Sigmoid colon (tissue), 7 donors: ENCODE measurements at places on chromosomes 4 and X.

GRCh38 chrX:46624090-46624786 is 50.7 kb downstream of the CHST7 start:
- DNase-seq: no peak

DNA sequence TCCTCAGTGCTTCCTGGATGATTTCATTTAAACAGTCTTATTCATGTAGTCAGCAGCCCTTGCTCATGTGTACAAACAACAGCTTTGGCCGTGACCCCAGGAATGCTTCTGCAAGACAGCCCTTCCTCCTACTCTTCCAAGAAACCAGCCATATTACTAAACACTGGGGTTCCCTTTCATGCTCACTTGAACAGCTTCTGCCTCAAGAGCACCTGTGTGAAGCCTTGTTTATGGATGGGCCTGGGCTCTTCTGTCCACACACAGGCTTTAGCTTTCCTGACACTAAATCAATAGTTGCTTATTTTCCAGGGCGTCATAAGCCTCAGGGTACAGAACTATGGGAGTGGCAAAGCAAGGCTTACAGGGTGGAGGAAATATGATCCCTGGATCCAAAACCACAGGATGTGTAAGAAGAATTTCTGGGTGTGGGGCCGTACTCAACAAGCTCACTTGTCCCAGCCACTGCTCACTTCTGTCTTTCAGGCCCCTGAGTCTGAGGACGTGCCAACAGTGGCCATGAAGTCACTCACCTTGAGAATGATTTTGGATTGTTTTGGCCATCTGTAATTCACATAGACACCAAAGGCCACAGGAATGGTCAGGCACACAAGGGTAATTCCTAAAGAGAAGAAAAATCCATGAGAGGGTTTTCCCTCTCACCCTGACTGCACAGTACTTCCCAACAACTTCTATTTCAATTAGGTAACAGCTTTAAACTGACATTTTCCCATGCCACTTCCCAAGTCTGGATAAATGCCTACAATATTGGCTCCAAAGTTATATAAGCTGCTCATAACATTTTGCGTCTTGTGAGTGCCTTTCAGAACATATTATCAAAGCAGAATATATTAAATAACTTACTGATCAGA is 17.7 kb downstream of the SLC10A6 start:
- no peak for DNase-seq

DNA sequence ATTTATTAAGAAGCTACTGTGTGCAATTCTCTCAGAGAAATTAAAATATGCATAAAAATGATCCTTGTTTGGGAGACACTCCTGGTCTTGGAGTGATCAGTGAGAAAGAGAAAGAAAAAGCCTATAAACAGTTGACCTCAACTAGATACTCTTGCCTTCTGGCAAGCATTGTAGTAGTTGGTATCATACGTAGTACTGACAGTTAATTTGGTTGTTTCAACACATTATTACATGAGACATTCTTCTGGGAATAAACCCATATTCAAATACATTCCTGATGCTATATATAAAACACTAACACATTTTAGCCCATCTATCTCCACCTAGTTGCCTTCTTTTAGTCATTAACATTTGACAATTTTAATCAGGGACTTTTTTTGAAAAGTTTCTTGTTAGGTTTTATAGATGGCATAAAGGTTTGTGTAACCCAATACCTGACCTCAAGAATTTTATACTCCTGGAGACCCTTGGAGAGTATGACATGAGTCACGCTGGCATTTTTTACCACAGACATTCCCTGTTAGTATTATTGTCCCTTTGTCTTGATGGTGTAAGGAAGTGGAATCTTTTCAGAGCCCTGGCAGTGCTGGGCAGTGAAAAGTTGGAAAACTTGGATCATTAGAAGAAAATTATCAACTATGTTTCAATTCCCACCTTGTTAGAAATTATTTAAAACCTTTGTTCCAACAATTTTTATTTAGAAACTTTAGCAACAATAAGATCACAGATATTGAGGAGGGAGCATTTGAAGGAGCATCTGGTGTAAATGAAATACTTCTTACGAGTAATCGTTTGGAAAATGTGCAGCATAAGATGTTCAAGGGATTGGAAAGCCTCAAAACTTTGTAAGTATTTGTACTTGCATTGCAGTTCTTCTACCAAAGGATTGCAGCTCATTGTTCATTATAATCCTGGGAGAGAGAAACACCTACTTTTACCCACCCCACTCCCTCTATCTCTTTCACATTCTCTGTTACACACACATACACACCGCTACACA is 167.1 kb upstream of the PACRGL start:
- no peak for DNase-seq

DNA sequence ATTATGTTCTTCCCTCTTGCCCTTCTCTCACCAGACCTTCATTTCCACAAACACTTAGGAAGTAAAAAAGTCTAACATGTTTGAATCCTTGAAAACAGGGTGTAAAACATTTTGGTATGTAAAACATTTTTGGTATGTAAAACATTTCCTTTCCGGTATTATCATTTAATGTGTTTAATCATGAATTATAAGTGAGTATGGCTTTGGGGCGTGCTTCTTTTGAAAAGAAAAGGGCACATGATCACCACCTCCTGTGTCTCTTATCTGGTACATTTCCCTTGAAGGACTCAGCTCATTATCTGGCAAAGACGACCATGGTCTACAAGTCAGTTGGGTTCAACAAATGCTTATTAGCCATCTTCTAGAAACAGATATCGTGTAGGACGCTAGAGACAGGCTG is 283.6 kb downstream of the FRMPD4 start:
- DNase-seq: no peak

- no peak for DNase-seq
Observed at GRCh38 chrX:78476701-78477100, 149.3 kb upstream of the CYSLTR1 start.

- no peak for DNase-seq
Observed at GRCh38 chr4:14850455-14851097, 151.7 kb upstream of the CPEB2 start.

GRCh38 chr4:80922941-80923340 is 107.6 kb upstream of the BMP3 start:
- DNase-seq: no peak

DNA sequence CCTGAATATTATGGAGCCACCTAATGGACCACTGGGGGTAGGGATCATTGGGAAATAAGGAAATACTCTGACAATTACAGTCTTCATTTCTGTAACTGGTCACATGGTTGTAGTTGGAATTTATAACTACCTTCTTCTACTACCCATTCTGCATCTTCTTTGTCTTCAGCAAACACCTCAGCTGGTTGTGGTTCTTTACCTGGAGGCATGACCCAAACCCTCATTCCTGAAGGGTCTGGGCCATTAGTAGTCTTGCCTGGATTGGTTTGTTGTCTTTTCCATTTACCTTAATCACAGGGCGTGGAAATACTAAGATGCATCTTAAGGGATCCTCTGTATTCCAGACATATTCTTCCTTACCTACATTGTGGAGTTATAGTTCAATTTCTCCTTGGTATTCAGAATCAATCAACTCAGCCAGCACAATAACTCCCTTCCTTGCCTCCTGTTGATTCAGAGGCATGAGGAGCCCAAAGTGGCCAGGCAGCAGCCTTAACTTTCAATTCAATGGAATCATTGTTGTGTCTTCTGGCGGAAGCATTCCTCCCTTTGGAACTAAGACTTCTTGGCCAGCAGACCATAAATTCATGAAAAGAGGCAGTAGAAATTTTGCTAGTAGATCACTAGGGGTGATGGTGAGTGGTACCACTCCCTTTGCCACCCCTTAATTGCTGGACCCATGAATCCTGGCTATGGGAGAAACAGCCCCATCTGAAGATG is 75.7 kb upstream of the RAP2C start:
- DNase-seq: no peak

- DNase-seq: no peak
Observed at GRCh38 chr4:41471126-41472071, 66.6 kb upstream of the LIMCH1 start.

GRCh38 chr4:1721666-1722550 is 587 bp downstream of the TACC3 start:
- no peak for DNase-seq

DNA sequence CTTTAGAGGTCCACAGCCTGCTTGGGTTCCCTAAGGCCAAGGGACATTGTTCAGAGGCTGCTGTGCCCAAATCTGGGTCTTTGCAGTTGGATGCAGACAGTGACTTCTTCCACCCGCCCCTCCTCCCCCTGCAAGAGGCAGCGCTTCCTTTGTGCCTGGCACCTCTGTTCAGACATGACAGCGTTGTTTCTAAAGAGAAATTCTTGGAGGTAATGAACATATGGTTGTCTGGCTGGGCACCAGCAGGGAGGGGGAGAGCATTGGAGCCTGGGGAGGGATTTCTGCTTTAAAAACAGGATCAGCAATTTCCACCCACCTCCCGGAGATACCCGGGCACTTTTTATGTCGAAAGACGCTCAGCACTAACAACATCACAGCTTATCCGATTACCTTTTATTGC is 51.5 kb downstream of the PSAPL1 start:
- no peak for DNase-seq

- peak; percentile 78 for DNase-seq
Observed at GRCh38 chrX:84188320-84188834, 378 bp upstream of the RPS6KA6 start.

GRCh38 chrX:38313190-38313589 is 14.1 kb downstream of the RPGR start:
- DNase-seq: no peak

DNA sequence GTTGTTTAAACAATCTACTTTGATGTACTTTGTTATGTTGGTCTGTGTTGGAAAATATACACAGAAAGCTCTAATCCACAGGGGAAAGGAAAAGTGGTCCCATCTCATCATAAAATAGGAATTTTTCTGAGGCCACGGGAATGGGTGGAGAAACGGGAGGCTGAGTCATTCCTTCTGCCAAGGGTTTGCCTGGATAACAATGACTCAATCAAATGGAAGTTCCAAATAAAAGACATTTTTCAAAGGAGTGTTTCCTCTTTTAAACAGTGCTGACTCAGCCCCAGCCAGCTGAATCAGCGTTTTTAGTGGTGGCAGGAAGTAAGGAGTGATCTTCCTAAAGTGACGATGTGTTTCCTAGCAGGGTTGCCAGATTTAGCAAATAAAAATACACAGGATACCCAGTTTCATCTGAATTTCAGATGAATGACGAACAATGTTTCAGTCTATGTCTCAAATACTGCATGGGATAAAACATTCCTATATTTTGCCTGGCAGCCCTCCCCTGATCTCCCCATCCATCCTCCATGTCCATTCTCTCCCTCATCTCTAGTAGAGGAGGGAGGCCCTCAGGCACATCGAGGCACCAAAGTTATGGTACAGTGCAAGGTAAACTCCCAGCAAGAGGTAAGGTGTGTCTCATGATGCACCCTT is 345.4 kb upstream of the GATB start:
- DNase-seq: peak; percentile 81

- no peak for DNase-seq
Observed at GRCh38 chrX:3271834-3272186, 74.6 kb downstream of the MXRA5 start.

DNA sequence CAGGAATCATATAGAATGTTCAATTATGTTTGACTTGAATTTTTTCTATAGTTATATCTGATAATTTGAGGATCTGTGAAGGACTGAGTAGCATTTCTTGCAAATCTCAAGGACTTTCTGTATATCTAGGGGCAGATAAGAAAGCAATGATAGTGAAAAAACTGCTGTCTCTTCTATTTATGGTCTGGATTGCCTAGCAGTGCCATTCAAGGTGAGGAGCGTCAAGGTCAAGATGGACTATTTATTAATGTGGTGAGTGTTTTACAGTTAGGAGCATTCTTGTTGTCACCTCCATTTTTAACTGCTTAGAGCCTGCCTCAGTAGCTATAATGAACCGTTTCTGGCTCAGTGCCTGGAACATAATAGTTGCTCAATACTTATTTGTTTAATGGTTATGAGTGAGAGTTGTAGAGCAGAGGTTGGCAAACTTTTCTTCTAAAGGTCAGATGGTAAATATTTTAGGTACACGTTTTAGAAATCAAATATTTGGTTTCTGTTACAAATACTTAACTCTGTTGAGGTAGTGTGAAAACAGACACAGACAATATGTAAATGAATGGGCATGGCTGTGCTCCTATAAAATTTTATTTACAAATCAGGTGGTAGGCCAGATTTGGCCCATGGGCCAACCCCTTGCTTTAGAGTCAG is 523.2 kb upstream of the IGFBP7 start:
- DNase-seq: no peak

DNA sequence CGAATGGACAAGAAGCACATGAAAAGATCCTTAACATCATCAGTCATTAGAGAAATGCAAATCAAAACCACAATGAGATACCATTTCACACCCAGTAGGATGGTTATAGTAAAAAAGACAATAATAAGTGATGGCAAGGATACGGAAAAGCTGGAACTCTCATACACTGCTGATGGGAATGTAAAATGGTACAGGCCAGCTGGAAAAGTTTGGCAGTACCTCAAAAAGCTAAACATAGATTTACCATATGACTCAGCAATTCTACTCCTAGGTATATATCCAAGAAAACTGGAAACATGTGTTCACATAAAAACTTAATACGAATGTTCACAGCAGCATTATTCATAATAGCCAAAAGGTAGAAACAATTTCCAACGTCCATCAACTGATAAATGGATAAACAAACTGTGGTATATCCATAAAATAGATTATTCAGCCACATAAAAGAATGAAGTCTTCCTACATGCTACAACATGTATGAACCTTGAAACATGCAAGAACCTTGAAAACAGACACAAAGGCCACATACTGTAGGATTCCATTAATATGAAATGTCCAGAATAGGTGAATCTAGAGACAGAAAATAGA is 11.9 kb downstream of the RPS6KA3 start:
- DNase-seq: no peak

DNA sequence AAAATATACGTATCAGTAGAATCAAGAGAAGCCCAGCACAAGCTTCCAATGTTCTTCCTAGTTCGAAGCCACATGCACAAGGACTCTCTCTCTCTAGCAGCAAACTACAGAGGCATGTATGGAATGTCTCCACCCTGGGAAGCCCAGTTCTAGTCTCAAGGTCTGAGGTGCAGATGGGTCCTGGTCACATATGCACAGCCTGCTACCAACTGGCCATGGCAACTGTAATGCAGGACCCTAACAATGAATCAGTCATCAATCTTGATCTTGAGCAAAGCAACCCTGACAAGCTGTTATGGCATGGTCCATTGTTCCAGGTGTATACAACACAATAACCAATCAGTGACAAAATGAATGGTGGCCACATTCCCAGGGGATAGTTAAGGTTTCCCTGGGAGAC is 55.8 kb downstream of the MBNL3 start:
- no peak for DNase-seq
